CD4-positive, alpha-beta T cell treated with Interleukin-2 at 100 ng/mL for 4 hours (primary cell): ENCODE measurements at places on chromosomes 5 and 9.
A peak's percentile ranks its signal among the peaks of the same experiment; 100 is the strongest.

GRCh38 chr9:95383845-95384244, 66.3 kb upstream of the FANCC start:
- DNase-seq: no peak

- DNase-seq: no peak
Measured at GRCh38 chr5:2550509-2550908, 201.0 kb downstream of the IRX2 start.

GRCh38 chr9:129164246-129164930, 13.7 kb downstream of the IER5L start:
- no peak for DNase-seq

GRCh38 chr9:22446589-22446949, at the start of gene DMRTA1:
Gene DMRTA1 (plus strand): TSS chr9:22446824. CDS start chr9:22447066, 242 bp downstream.
- peak; percentile 5 for DNase-seq

GRCh38 chr5:155129513-155129880, 115.9 kb downstream of the KIF4B start:
- DNase-seq: no peak

DNA sequence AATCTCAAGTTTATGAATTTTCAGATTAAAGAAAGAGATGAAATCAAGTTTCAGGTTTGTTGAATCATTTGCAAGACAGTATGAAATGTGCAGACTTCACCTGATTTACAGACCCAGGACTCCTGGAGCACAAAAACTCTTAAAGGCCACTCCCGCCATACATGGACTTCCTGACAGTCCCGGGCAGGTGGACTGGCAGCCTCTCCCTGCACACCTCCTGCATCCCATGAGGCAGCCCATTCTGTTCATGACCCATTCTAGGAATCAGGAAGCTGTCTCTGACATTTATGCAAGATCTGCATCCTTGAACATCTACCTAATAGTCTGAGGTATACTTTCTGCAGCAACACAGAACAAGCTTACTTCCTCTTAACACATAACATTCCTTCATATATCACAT, 5.9 kb downstream of the DDX31 start:
- DNase-seq: no peak

DNA sequence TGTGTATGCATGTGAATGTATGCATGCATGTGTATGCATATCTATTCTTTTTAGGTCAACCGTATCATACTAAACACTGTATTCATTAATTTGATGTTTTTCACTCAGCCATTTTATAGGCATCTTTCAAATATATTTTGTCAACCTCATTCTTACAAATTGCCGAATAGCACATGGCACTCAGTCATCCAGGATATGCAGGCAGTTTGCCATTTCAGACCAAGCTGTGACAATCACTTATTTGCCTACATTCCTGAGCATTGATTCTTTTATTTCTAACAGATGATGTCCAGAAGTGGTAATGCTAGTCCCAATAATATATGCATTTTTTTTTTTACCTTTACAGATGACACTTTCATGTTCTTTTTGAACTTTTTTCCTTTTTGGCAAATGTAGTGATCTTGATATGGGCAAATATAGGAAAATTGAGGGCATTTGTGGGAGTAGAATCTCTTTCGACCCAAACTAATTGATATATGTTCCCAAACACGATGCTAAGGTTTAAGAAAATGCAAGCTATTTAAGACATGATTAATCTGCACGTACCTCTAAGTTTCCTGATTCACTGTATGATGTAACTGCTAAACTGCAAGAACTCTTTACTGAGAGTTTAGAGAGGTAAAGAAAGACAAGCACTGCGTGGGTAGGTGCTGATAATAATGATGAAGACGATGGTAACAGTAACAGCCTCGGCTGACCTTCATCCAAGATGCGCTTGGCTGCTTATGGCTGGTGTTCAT, 153.9 kb upstream of the DAP start:
- no peak for DNase-seq

GRCh38 chr5:55852503-55852902, 1.3 kb downstream of the IL31RA start:
- DNase-seq: no peak

- DNase-seq: no peak
Measured at GRCh38 chr5:127311781-127312525, 21.4 kb downstream of the MEGF10 start.

- no peak for DNase-seq
Measured at GRCh38 chr5:77952636-77953212, 176.6 kb upstream of the TBCA start.

GRCh38 chr5:16690243-16690852, 73.6 kb upstream of the RETREG1 start:
- DNase-seq: no peak

DNA sequence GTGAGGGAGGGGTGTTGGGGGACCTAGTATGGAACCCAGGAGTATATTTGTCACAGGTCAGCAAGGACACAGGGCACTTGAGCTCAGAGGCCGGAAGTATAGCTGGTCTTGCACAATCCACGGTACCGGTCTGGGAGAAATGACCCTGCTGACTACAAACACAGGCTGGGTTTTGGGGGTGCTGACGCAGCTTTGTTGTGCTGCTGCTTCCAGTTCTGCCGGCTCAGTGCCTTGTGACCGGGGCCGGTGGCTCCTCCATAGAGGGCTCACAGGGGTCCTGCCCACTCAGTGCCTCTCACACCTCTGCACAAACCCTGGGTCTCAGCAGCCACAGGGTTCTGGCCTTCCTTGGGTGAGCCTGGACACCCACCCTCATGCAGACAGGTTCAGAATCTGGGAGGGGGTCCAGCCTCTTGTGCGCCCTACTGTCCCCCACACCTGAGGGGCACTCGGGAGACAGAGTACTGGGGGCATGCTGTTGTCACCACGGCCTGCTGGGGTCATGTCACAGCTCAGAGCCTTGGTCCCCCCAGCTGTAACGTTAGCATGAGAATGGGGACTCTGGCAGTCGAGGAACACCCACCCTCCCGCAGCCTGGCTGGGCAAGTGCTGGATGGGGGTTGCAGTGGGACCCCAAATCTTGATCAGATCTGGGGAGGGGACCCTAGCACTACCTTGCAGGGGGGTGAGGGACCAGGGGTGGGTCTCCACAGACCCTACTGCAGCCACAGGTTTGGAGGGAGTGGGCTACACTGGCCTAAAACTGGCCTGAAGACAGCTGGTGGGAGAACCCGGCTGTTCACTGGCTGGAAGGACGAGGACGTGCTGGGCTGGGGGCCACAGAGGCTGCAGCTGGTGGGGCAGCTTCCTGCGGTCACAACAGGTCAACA, 17.7 kb downstream of the NINJ1 start:
- no peak for DNase-seq

DNA sequence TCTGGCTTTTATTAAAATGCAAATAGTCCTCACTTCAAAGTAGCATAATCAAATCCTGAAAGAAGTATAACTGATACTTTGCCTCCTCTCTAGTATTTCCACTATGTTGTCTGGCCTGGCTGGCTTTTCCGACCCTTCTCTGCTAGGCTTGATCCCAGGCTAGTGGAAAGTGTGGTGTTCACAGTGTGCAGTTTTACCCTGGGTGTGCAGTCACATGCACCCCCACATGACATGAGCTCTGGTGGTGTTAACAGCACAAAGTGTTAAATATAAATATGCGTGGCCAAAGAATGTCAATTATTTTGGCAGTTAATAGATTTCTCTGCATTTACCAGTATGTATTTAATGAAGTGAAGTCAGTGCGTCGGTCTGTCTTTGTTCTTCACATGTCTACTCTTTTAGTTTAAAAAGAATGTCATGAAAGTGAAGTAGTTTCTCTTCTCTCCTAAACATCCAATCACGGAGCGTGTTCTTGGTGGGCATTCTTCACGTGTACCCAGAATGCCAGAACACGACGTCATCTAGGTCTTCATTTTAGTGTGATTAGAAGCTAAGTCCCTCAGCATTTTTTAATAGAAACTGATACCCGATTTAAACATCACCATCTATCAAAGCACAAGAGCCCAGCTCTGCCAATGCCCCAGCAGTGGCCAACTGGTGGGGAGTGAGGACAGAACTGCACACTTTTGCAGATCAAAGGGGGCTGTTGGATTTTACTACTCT, 286.4 kb downstream of the FANCC start:
- no peak for DNase-seq

GRCh38 chr9:111427186-111427585, 57.0 kb downstream of the ECPAS start:
- DNase-seq: peak; percentile 12

DNA sequence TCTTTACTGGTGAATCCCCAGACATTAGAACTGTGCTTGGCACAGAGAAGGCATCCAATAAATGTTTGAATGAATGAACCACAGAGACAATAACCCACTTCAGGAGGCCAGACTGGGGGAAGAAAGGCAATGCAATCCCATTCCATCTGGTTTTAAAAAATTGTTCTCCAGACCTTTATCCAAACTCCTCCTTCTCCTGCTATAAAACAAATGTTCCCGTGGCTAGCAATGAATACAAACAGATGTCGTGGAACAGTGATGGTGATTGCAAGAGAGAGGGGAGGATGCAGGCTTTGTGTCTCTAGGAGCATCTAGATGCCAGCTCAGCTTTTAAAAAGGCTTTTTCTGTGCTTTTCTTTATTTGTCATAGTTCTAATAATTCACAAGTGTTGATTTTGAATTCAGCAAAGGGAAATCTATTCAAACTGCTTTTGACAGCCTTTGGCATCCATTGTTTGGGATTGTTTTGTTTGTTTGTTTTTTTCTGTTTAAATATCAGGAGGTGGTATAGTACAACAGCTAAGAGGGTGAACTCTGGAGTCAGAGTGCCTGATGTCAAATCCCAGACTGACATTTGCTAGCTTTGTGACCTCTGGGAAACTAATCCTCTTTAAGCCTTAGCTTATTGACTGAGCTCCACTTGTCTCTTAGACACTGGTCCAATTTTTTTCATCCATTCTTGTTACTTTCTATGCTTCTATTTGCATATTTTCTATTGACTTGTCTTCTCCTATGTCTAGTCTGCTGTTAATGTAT, 59.1 kb downstream of the TNFSF15 start:
- DNase-seq: no peak

DNA sequence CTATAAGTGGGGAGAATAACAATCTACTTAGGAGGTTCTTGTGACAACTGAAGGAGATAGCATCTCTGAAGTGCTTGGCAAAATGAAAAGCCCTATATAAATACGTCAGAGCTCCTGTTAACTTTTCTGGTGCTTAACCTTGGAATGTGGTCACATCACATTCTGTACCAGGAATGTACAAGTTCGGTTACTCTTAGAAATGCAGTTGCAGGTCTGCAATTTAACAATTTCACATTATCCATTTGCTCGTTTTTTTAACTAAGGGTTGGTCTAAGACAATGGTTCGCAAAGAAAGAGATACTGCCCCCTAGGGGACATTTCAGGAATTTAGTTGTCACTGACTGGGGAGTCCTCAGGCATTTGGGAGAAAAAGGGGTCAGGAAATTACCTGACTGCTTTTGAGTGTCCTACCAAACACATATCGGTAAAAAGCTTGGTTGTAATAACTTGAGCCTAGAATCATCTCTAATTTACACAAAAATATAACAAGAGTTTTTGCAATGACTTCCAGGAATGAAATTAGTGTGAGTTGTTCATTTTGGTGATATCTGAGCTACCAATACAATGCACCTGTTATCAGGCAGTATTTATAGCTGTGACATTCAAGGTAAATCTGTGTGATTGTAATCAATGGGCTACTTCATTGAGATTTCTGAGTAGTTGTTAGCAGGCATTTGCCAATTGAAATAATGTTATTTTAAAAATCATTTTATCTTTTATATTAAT, 5.4 kb upstream of the HBEGF start:
- DNase-seq: peak; percentile 90

GRCh38 chr5:172664681-172665541, 23.8 kb downstream of the NEURL1B start:
- no peak for DNase-seq

DNA sequence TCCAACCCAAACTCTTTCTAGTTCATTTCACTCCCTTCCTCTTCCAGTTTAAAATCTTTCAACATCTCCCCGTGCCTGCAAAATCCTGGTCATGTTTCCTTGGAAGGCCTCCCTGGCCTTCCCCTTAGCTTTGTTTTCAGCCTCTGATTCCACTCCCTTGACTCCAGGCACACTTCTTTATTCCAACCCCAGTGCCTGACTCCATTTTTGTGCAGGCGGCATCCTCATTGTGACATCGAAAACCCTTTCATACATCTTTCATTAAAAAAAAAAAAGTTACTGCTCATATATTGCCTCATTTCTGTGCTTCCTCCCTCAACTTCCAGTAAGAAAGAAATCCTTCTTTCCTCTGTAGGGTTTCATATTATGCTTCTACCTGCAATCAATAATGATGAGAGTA, 7.1 kb upstream of the TNFSF8 start:
- no peak for DNase-seq

GRCh38 chr9:87528969-87529368, 31.3 kb downstream of the DAPK1 start:
- no peak for DNase-seq

- DNase-seq: no peak
Measured at GRCh38 chr5:110371725-110372041, 354.8 kb downstream of the TMEM232 start.

- no peak for DNase-seq
Measured at GRCh38 chr5:164048359-164048926, 543.0 kb downstream of the MAT2B start.

DNA sequence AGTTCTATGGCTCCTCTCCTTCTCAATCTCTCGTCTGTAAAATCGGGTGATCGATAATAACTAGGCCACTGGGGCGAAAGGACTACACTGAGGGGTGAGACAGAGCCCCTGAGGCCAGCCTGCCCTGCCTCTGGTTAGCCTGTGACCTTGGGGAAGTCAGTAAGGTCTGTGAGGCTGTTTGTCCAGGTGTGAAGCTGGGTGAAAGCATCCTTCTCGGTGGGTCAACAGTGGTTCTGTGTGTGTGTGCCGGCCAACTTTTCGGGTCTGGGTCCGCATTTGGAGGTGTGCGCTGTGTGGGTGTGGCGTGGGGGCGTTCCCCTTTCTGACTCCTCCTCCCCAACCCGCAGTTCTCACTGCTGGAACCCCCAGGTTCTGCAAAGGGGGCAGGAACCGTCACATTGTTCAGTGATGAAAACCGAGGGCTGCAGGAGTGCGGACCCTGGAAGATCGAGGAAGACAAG, 5.0 kb upstream of the RNF44 start:
- peak; percentile 74 for DNase-seq

GRCh38 chr5:107359033-107359915, 311.5 kb downstream of the EFNA5 start:
- no peak for DNase-seq

GRCh38 chr5:17666726-17667235, 32.5 kb downstream of the TAF11L14 start:
- no peak for DNase-seq

DNA sequence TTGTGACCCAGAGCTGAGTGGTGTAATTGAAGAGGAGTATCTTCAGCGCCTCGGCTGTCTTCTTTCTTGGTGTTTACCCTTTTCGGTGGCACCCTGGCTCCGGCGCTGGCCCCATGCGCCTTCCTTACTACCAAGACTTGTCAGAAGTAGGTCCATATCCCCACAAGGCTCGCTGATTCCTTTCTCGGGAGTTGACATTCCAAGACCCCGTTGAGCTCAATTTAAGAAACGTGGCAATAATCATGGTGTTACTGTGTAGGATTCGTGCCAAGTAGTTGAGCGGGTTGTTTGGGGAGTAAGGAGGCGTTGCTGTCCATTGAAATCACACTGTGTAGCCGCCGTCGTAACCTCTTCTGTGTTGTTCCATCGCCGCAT, 795 bp downstream of the NDUFAF2 start:
- DNase-seq: no peak

GRCh38 chr9:7892975-7893374, 93.4 kb upstream of the DMAC1 start:
- DNase-seq: no peak
